ENCODE measurements at places on chromosomes 16 and 17.

- DNase-seq, result no peak
Observed at GRCh38 chr17:81434072-81434471, 38.8 kb downstream of the BAHCC1 start.

GRCh38 chr16:57867000-57867561 lies 64.8 kb upstream of the KIFC3 start:
- no peak for DNase-seq

DNA sequence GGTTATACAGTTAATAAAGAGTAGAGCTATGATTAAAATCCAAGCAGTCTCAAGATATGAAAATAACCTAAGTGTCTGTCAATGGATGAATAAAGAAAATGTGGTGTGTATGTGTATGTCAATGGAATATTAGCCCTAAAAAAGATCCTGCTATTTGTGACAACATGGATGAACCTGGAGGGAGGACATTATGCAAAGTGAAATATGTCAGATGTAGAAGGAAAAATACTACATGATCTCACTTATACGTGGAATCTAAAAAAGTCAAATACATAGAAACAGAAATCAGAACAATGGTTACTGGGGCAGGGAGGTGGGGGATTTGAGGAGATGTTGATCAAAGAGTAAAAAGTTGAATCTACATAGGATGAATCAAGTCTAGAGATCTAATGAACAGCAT lies 20.4 kb downstream of the BRIP1 start:
- DNase-seq, result no peak

- DNase-seq, result peak; percentile 49
Observed at GRCh38 chr16:27177031-27177774, 26.1 kb upstream of the KDM8 start.

DNA sequence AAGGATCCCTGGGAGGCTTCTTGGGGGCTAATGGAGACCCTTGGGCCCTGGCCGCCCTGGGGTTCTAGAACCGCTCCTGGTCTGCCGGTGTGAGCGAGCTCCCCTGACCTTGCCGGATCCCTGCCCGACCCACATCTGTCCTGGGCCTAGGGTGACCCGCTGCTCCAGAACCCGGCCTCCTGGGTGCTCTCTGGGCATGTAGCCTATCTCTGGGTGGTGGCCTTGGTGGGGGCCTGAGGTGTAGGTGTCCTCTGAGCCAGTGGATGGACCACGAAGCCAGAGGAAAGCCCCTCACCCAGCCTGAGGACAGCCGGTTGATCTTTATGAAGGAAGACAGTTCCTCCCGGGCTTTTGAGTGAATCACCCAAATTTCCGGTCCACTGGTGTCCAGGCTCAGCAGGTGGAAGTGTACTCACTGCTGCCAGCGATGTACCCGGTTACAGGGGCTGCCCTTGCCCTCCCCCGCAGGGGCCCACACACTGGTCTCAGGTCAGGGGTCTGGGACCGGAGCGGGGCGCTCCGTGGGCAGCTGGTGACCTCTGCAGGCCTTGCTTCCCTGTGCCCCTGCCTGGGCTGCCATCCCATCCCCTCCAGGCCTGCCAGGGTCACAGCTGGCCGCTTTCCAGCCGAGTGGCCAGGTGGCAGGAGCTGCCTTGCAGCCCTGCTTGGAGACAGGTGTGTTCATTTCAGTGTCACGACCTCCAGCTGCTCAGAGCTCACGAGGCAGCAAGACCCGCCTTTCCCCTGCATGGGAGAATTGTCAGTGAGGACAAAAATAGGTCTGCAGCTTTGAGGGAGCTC lies 10.5 kb upstream of the GSE1 start:
- DNase-seq, result no peak

GRCh38 chr17:7834542-7834956 lies 532 bp downstream of the KDM6B start:
- DNase-seq, result no peak

- no peak for DNase-seq
Observed at GRCh38 chr16:49335828-49336227, 37.8 kb upstream of the C16orf78 start.

- no peak for DNase-seq
Observed at GRCh38 chr17:74960570-74961342, 11.8 kb downstream of the HID1 start.

GRCh38 chr17:27494192-27495091 lies 38.2 kb downstream of the KSR1 start:
- no peak for DNase-seq

- DNase-seq, result no peak
Observed at GRCh38 chr17:21035406-21035805, 7.4 kb downstream of the USP22 start.

- DNase-seq, result no peak
Observed at GRCh38 chr16:69031877-69032301, 73.6 kb upstream of the HAS3 start.

DNA sequence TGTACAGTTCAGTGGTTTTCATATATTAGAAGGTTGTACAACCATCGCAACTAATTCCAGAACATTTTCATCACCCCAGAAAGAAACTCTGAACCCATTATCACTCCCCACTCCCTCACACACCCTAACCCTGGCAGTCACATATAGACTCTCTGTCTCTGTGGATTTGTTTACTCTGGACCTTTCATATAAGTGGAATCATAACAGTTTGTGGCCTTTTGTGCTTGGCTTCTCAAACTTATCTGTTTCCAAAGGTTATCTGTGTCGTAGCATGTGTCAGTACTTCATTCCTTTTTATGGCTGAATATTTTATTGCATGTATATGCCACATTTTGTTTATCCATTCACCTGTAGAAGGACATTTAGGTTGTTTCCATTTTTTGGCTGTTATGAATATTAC lies 12.4 kb downstream of the TENT4B start:
- no peak for DNase-seq

DNA sequence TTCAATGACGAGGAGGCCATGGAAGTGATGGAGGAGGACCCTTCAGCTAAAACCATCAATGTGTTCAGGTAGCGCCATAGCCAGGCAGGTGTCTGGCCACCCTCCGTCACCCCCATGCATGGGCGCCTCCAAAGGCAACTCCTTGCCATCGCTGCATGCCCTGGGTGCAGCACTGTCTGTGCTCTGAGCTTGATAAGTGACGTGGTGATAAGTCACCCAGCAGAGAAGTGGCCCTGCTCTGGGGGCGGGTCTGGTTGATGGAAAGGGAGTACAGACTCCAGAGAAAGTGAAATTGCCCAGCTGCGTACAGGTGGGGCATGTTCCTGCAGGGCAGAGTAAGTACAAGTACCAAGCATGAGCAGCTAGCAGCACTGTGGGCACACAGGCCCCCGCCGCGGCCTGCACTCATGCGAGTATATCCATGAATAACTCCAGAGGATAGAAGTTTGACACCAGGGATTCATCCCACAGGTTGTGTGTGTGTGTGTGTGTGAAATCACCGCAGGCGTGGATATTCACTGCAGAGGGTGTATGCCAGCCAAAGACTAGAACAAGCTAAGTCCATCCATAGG lies 13.1 kb downstream of the DNAI2 start:
- DNase-seq, result no peak

- DNase-seq, result no peak
Observed at GRCh38 chr17:17801800-17802481, 34.8 kb downstream of the SREBF1 start.

DNA sequence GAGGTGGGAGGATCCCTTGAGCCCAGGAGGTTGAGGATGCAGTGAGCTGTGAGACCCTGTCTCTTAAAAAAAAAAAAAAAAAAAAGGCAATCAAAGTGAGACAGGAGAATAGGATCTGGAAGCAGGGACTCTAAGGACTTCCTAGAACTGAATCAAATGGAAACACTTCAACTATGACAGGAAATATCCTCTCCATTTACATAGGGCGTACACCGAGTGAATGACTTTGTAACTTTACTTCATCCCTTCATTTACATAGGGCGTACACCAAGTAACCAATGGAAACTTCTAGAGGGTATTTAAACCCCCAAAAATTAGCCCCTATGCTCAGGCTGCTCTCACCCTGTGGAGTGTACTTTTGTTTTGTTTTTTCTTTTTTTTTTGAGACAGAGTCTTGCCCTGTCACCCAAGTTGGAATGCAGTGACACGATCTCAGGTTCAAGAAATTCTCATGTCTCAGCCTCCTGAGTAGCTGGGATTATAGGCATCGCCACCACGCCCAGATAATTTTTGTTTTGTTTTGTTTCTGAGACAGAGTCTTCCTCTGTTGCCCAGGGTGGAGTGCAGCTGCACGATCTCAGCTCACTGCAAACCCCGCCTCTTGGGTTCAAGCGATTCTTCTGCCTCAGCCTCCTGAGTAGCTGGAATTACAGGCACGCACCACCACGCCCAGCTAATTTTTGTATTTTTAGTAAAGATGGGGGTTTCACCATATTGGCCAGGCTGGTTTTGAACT lies 9.6 kb upstream of the PRPSAP1 start:
- no peak for DNase-seq

DNA sequence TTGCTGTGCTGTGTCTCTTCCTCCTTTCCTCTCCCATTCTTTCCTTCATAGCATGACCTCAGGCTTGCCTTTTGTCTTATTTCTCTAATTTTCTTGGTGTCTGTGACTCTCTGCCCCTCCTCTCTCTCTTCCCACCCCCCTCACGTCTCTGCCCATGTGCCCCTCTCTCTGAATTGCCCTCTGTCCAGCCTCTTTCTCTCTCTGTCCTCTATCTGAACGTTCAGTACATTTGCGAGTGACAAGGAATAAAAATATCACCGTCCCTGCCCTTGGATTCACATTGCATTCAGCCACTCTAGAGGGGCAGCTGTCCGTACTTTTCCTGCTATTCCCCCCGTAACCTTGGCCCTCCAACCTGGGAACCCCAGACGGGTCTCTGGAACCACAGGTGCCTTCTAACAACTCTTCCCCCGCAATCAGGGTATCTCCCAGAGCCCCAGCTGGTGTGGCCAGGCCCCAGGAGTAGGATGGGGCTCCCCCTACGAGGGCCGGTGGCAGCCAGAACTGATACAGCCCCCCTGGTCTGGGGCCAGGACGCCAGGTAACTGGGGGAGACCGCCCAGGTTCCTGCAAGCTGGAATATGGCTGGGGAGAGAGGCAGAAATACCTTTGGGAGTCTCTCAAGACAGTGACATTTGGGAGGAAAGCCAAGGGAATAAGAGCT lies 1.8 kb downstream of the KIF1C start:
- no peak for DNase-seq

All from HS-27A (cell line).